NCI-H510A treated with DMSO at 0.1 percent for 48 hours (cell line): ENCODE measurements at places on chromosomes 2 and 18.
A peak's percentile ranks its signal among the peaks of the same experiment; 100 is the strongest.

GRCh38 chr2:160628811-160629210 lies 135.2 kb upstream of the RBMS1 start:
- no peak for DNase-seq

- no peak for DNase-seq
Observed at GRCh38 chr2:143217512-143218115, 88.4 kb downstream of the ARHGAP15 start.

GRCh38 chr2:238506371-238507068 lies 79.8 kb downstream of the ASB1 start:
- no peak for DNase-seq

DNA sequence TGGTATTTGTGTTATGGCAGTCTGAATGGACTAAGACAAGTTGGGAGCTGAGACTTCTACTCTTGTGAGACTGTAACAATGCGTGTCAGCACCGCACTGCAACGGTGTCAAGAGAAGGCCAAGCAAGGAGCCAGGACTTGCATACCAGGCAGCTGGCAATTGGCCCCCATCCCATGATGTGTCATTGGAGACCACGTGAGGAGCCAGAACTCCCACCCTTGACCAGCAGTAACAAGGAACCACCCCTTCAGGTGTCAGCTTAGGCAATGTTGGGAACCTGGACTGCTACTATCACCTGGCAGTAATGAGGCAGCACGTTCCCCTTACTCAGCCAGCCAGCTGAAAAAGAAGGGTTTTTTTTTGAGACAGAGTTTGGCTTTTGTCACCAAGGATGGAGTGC lies 32.7 kb upstream of the AGFG1 start:
- no peak for DNase-seq

- DNase-seq, result no peak
Observed at GRCh38 chr2:120919771-120920453, 184.2 kb downstream of the GLI2 start.

GRCh38 chr2:133434959-133435668 lies 133.1 kb downstream of the NCKAP5 start:
- DNase-seq, result peak; percentile 81
